T-cell (primary cell): ENCODE measurements at places on chromosomes 3 and 15.

- no peak for DNase-seq
Measured at GRCh38 chr3:171172070-171172469, 145.6 kb upstream of the SLC2A2 start.

- DNase-seq = no peak
Measured at GRCh38 chr3:184567946-184568559, 6.5 kb downstream of the EPHB3 start.

- DNase-seq = no peak
Measured at GRCh38 chr3:150922611-150923010, 17.4 kb upstream of the MINDY4B start.

DNA sequence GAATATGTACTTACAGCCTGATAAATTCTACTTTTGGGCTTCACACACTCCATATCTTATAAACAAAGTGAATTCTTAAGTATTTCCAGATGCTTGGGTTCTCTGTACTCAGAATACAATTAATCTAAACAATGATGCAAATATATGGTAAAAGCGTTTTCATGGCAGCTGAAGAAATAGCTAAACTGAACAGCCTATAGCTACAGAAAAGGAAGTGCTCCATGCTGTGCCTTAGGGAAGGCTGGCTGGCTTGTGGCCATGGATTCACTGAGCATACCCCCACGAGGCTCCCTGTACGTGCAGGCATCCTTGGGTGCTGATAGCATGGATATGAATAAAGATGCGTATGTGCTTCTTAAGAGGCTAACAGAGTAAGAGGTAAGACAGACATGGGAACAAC, 264.0 kb downstream of the KLF13 start:
- no peak for DNase-seq

DNA sequence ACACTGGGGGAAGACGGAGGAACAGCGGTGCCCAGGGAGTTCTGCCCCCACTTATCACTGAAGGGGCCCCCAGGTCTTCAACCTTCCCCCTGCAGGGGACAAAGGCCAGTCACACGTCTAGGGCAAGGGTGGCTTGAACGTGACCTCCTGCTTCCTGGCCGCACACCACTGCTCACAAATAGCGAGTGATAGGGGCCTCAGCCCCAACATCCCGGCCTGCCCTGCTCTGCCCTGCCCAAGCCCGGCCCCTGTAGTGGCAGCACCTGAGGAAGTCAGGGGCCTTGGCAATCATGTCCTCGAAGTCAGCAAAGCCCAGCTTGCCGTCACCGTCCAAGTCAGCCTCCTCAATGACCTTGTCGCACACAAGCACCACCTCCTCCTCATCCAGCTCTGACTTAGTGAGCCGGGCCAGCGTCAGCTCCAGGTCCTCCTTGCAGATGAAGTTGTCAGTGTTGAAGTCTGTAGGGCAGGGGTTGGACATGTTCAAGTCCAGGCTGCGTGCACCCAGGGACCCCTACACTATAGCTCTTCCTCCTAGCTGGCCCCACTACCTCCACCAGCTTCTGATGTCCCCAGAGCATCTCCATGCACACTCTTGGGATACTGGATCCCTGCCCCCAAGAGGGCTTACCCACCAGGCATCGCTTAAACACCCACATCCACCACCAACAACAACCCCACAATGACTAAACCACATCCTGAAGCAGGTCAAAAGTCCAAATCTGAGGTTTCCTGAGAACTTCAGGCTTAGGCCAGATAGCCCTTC, 13.3 kb downstream of the SH2D7 start:
- no peak for DNase-seq
